ENCODE measurements at places on chromosomes 3 and 15.
A peak's percentile ranks its signal among the peaks of the same experiment; 100 is the strongest.

GRCh38 chr15:39796601-39797000, 14.0 kb upstream of the FSIP1 start:
- no peak for DNase-seq

- DNase-seq, result peak; percentile 39
Observed at GRCh38 chr3:149589332-149589731, 68.5 kb downstream of the WWTR1 start.

DNA sequence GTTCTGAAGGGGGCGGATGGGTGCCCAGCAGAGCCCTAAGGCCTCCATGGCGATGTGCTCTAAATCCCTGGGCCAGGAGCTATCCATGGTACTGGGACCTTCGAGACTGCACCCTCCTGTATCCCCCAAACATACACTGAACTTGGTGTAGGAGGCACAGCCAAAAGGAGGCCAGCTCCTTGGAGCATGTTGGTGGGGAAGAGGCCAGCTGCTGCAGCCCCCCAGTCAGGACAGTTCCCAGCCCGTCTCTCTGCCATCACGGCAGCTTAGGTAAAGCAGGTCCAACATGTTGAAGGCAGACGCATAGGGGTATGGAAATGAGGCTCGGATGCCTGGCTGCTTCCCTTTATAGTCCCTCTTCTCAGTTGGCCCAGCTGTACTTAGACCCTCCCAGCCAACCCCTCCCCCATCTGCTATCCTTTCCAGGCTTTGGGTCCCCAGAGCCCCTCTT, 1.8 kb downstream of the CAMKV start:
- peak; percentile 78 for DNase-seq

DNA sequence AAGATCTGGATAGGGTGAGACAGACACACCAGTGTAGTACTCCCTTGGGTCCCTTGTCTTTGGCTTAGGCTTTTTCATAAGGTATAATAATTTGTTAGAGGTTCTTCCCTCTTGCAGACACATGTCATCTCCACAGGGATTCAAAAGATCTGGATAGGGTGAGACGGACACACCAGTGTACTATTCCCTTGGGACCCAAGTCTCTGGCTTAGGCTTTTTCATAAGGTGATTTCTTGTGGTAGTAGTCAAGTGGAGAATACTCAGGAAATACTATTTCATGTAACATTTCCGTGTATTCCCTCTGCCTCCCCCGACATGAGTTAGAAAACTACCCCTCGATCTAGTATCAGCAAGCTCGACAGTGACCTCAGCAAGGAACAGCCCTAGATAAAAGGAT, 954 bp upstream of the MAPKBP1 start:
- DNase-seq, result peak; percentile 36

- no peak for DNase-seq
Observed at GRCh38 chr3:13039213-13039896, 33.9 kb downstream of the IQSEC1 start.

- DNase-seq, result no peak
Observed at GRCh38 chr3:139530717-139531116, 8.8 kb downstream of the RBP1 start.

- peak; percentile 83 for DNase-seq
Observed at GRCh38 chr3:5194801-5195509, 7.4 kb downstream of the EDEM1 start.

- no peak for DNase-seq
Observed at GRCh38 chr3:40677749-40678148, 153.0 kb downstream of the ZNF621 start.

- no peak for DNase-seq
Observed at GRCh38 chr3:122929188-122930062, 98.1 kb downstream of the SEMA5B start.

DNA sequence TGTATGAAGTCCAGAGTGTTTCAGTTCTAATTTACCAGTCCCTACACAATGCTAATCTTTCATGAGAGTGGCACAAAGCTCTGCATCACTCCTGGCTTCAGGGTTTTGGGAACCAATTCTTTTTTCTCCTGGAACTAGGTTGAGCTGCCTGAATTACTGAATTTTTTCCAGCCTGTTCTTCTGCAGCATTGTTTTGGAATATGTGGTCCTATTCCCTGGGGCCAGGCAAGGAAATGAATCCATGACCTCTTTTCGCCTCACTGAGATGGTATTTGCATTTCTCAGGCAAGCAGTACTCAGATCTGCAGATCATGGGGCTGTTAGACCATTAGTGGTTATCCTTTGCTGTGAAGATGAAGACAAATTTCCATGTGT, 25.6 kb upstream of the GPR171 start:
- no peak for DNase-seq

DNA sequence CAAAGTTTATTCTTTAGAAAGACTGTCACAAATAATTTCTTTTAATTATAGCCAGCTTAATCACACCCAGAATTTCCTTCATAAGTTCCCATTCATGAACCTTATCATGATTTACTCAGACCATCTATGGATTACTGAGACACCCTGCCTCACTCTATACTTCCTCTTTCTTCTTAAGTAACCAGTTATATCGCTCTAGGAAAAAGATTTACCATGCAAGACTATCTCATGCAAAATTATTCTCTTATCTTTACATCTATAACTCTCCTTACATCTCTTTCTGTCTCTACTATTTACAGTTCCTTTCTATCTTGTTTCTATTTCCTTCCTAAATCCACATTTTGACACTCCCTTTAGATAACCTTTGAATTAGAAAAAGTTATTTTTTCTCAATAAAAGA, 316.8 kb downstream of the POLQ start:
- peak; percentile 19 for DNase-seq

DNA sequence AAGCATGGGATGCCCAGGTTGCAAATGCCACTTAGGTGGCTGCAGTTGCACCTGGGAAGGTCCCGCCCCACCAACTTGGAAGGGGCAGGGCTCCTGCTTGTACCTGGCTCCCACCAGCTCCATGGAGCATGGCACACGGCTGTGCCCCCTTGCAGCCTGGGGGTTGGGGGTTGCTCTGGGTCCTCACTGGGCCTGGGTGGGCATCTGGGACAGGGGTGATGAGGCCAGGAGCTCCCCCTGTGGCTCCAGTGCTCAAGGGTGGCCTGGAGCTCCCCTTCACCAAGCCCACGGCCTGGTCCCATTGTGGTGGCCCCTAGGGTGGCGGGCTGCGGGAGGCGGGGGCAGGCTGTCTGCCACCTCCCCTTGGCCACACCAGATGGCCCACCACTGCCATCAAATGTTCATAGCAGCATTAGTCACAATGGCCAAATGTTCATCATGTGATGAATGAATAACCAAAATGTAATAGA, 36.7 kb downstream of the GHSR start:
- DNase-seq, result no peak

- DNase-seq, result no peak
Observed at GRCh38 chr15:81255315-81255957, 58.8 kb downstream of the IL16 start.

DNA sequence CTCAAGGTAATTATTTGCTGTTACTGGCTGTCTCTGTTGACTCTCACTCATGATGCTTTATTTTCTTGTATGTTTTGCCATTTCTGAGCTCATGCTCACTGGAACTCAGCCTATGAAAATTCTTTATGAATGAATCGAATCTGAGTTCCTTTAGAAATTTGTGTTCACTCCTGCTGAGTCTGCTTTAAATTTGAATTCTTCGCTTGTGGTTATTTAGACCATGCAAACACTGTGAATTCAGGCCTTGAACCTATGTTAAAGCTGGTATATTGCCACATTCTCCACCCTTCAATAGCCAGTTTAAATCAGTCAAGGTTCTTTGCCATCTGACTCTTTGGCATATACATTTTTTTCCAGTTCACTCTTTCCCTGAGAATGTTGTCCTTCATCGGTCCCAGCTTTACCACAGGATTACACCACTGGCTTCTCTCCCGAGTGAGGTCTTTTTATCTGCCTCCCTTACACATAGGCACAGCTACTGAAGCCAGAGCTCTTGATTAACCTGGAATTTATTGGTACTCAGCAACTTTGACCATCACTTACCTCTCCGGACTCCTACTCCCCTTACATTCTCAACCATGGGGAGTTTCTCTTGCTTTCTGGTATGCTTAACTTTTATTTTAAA, 400.6 kb downstream of the VPS13C start:
- DNase-seq, result no peak

DNA sequence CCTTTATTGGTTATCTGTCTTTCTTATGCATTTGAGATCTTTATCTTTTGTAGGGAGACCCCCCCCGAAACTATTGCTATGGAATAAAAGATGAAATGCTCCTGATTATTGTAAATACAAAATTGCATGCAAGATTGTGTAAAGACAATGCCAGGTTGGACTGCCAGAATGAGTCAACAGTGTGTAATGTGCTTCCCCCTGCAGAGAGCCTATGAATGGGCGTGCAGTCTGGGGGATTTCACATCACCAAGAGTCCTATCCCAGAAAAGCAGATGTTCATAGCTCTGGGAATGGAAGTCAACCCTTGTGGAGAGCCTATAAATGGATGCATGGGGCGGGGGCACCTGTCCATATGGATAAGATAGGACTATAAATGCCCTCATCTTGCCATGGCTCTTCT, 584.3 kb downstream of the NSUN3 start:
- no peak for DNase-seq

DNA sequence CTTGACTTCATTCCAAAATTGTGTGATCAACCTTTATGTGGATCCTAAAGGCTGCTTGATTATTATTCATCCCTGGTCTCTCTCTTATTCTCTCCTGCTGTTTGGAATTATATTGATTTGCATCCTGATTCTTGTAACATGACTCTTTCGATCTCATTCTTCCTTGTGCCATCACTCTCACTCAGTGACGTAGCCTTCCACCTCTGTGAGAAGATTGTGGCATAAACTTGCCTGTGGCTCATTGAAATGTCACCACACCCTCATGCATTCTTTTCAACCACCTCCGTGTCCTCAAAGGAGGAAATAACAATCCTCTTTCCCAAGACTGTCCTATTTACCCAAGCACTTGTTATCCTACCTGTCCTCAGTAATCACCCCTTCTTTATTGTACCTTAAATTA, 41.3 kb upstream of the GCNT3 start:
- DNase-seq, result no peak

DNA sequence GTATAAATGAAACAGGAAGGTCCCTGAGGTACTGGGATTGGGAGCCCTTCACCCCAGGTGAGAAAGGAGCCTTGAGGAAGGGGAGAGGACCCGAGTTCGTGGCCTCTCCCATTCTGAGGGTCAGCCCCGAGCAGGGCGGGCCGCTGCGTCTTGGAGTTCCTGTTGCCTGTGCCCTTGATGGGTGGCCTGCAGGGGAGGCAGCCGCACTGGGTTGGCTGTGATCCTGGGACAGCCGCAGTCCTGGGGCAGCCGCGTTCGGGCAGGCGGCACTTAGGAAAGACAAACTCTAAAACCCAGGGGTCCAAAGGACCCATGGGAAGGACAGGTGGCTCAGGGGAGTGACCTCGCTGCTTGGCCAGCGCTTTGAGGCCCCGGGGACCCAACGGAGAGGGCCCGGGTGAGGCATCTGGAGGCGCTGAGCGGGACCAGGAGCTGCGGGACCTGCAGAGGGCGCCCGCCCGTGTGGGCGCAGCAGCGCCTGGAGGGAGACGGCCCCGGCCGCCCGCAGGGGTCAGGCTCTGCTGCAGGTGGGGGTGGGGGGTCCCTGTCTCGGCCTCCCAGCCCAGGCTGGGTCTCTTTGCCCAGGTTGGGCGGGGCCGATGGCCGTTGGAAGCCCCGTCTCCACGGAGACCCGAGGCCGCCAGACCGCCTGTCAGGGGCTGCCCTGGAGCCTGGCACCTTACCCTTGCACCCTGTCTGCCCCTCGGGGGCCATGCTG, 65.1 kb downstream of the HMCES start:
- peak; percentile 25 for DNase-seq

DNA sequence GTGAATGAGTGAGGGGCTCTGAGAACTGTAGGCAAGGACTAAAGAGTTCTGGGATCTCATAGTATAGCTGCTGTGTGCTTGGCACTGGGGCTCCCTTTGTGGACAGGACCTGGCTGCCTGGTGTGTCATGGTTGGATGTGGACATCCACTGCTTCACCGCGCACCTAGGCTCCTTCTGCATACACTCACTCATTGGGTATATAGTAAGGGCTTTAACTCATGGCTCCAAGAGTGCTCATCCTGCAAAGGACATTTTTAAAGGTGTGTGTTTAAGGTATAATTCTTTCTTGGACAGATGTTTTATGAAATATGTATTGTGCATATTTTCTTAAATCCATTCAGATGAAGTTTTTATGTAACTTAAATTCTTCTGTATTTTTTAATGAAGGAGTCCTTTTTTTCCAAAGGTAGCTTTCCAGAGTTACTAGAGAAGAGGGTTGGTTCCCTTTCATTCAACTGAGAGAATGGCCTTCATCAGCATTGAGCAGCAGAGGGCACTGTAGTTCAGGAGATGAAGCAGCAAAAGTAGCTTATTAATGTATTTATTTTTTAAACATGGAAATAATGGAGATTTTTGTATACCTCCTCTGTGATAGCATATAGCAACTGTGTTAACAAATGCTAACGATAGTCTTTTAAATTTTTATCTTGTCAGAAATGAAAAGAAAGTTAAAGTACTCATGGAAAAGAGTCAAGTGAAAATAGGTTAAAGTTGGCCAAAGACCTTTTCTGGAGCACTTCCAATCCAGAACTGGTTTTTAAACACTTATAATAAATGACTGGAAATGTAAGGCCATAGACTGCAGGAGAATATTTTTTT, 25.2 kb downstream of the OXNAD1 start:
- DNase-seq, result peak; percentile 64

- no peak for DNase-seq
Observed at GRCh38 chr3:82940124-82940523, 1178.7 kb upstream of the GBE1 start.

GRCh38 chr15:74603026-74603788, 12.4 kb upstream of the CLK3 start:
- no peak for DNase-seq

- DNase-seq, result no peak
Observed at GRCh38 chr15:71248386-71248785, 133.1 kb downstream of the THSD4 start.

DNA sequence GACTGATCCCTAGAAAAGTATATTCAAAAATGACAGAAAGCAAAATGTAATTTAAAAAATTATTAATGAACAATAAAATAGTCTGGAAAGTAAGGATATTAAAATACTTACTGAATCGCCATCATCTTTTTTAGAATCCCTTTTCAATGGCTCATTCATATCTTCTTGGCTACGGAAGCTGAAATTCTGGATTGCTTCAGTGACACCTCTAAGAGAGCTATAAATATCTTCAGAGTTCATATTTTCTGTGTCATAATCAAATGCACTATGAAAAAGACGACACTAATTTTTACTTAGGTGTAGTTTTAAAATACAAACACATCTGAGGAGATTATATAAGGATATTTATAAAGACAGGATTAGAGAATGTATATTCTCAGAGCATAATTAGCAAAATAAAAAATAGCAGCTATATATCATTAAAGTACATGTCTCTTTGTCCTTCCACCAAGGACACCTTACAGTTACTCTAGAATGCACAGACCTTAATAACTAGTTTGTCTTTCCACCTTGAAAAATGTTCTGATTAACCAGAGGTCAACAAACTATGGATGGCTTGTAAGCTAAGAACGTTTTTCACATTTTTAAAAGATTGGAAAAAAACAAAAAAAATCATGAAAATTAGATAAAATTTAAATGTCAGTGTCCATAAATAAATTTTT, 98.6 kb upstream of the UBP1 start:
- DNase-seq, result no peak

DNA sequence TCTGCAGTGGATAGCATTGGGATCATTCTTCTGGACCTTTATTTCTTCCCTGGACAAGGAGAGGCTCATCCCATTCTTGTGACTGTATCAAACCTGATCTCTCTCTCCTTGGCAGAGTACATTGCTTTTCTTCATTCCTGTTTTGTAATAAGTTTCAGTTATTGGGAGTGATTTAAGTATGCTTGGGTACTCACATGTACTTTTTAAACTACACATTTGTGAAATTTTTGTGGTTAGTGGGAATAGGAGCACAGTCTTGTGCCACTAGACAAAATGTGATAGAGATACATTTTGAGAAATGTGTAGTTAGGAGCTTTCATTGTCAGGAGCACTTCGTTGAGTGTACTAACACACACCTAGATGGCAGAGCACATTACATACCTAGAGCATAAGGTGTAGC, 262.6 kb downstream of the C3orf38 start:
- DNase-seq, result no peak

Data from NB4 (cell line).